Activated CD4-positive, alpha-beta memory T cell treated with anti-CD3 and anti-CD28 coated beads for 36 hours (primary cell): ENCODE measurements at places on chromosomes 7 and 10.

- no peak for DNase-seq
Observed at GRCh38 chr10:78911533-78912340, 157.0 kb upstream of the ZMIZ1 start.

DNA sequence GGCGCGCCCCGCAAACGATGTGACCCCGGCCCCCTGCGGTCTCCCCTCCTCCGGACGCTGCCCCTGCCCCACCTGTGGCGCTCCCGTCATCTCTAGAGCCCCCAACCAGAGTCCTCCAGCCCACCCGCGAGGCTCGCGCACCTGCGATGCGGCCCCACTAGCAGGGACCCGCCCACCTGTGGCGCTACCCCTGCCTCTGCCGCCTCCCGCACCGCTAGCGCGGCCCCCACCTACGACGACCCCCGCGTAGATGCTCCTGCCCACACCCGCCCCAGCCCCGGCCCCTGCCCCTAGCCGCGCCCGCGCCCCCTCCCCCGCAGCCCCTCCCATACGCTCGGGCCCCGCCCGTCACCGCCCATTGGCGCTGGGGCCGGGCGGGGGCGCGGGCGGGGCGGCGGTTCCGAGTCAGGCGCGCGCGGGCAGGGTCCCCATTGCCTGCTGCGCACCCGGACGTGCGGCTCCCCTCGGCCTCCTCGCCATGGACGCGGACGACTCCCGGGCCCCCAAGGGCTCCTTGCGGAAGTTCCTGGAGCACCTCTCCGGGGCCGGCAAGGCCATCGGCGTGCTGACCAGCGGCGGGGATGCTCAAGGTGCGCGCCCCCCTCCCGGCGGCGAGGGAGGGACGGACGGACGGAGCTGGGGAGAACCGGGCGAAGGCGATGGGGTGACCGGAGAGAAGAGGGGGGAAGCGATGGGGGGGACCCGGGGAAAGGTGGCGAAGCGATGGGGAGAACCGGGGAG, at the start of gene PFKP:
Gene PFKP, plus strand, starts transcription at position 431 of the 741 bp plus-strand sequence. Its CDS starts 48 bp downstream, at position 479.
- DNase-seq = peak; percentile 76

DNA sequence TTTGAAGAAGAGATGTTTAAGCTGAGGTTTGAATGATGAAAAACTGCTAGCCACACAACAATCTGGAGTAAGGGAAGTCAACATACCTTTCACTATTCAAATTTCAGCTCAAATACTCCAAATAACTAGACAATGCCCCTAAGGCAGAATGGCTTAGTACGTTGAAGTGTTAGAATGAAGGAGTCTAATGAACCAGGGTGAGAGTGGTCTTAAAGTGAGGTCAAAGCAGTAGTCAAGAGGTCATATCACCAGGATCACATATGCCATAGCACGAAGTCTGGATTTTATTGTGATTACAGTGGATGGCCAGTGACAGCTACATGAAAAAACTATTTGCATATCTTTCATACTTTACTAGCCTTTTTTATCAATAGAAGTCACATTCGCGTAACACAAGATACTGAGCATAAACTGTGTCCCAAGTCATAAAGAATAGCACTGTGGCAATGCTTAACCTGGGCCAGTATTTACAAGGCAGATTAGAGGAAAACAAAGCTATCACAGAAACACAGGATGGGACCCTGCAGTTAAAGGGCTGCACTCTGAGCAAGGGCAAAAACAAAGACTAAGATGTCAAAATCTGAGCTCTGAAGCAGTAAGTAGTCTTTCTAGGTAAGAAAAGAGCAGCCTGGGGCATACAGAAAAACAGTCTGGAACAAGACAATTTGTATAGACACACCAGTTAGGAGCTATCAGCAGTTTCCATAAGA, 61.5 kb downstream of the HYCC1 start:
- DNase-seq = no peak

- no peak for DNase-seq
Observed at GRCh38 chr7:148688526-148688925, 10.2 kb upstream of the CUL1 start.

DNA sequence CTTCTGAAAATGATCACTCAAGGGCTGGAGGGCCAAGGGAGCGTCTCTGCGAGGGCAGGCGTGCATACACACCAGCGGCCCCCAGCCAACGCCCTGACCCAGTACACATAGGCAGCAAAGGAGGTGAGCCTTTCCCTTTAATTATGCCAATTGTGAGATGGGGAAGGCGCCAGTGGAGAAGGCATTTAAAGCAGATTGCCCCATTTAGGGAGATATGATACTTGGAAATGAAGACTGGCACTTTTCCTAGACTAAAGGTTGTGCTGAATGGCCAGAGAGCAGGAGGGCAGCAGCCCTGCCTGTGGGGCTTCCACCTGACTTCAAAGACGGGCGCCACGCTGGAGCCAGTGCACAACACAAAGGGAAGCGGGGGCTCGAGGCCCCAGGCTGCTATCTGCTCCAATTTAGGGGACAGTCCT, 24.1 kb downstream of the HIPK2 start:
- DNase-seq = no peak

- no peak for DNase-seq
Observed at GRCh38 chr7:133582766-133583523, 330.1 kb downstream of the EXOC4 start.

DNA sequence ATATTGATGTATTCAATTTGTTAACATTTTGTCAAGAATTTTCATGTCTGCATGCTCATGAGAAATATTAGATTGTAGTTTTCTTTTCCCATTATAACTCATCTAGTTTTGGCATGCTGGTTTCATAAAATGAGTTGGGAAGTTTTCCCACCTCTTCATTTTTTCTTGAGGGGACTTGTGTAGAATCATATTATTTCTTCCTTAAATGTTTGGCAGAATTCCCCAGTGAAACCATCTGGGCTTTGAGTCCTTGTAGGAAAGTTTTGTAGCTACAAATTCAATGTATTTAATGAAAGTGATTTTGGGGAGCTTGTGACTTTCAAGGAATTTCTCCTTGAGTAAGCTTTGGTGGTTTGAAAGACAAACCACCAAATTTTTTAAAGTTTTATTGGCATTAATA, 173.2 kb downstream of the PHTF2 start:
- no peak for DNase-seq

- DNase-seq = peak; percentile 37
Observed at GRCh38 chr7:131021460-131021859, 287.5 kb upstream of the KLF14 start.

GRCh38 chr10:67612577-67613537, 83.1 kb downstream of the CTNNA3 start:
- DNase-seq = peak; percentile 82

DNA sequence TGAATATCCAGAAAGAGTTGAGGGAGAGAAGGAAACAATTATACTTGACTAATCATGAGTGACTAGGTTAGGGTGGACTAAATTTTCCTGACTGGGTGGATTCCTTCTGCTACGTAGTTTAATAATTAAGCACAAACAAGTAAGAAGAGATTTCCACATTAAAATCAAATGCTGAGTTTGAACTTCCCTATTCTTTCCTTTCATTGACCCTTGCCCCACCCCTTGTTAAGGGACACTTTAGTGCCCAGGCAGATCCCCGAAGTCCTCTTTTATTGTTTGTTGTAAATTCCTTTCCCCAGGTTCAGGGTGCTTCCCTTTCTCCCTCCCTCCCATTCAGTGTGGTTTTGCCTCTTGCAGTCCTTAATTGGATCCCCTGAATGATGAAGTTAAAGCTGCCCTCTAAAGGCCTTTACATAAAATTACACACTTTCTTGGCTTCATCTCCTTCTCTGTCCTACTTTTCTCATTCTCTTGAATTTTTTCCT, 8.8 kb upstream of the SPAM1 start:
- DNase-seq = no peak

DNA sequence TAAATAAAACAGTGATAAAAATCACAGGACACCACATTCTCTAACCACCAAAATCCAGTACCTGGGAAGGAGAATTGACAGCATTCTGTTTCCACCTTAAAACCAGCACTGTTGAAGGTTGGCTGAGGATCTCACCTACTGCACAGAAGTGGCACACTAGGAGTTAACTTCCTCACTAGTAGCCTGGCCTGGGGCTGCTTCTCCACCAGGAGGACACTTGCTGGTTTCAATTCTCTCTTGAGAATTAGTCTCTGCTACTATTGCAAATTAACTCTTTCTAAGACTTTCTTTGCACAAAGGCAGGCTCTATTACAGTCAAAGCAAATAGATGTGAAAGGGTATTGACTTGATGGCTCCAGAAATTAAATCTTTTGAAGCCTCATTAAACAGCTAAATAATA, 2.3 kb upstream of the CTTNBP2 start:
- no peak for DNase-seq

GRCh38 chr7:2572101-2572842, 13.5 kb downstream of the IQCE start:
- DNase-seq = peak; percentile 31

DNA sequence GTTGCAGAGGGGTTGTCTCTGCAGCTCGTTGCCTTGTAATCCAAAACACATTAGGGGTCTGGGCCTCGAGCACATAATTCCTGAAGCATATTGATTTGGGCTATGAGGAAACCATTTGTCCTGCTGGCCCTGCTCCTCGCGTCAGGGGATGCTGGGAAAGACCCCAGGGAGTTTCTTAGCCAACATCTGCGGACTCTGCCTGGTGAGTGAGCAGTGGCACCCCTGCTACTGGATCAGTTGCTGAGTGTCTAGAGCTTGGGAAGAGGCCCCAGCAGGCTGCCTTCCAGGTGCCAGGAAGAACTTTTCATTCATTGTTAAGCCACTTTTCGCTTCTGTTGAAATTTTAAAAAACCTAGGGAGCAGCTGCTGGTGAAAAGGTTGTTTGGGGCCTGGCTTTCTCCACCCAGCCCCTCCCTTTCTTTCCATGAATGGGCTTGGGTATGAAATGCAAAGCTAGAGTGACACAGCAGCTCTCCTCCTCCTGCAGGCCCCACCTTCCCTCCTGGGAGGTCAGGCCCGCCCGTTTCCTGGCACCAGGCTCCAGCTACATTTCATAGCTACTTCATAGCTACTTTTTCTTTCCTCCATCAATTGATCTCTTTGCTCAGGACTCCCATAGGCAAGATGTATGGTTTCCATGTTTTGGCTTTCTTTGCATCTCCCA, 26.8 kb downstream of the TACR2 start:
- DNase-seq = no peak

DNA sequence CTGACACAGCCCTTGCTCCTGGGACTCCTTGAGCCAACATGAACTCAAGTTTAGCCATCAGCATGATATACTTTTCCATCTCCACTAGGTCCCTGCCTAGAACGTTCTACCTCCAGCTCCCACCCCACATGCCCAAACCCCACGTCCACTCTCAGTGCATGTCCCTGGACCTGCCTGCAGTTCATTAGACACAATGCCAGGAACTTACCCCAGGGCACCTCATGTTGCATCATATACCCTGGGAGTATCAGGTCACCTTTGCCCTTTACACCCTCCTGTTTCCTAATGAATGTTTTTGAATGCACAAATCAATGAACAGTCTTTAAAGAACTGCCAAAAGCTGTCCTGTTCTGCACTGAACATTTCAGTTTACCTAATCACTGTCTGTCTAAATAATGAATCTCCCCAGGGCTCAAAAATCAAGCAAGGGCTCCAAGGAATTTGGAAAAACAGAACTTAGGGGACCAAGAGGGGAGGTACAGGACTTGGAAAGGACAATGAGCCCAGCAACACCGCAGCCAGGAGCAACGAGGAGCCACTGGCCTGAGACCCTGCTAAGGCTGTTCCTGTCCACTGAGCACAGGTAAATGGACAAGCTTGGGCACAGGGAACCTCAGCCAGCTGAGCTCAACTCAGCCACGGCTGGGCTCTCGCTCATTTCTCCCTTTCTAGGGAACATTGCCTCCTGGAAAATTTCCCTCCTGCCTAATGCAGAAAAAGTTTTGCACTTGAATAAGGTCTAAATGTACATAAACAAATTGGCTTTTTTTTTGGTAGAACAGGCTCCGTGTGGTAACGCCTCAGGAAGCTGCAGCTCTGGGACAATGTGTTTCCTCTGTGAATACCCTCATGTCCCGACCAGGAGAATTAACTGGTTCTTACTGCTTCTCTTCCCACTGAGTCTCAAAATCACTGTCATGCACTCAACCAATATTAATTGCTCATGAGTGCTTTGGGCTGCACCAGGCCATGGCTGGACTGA, 7.4 kb downstream of the MAT1A start:
- DNase-seq = no peak

- DNase-seq = no peak
Observed at GRCh38 chr10:71694039-71694501, 25.5 kb downstream of the C10orf105 start.

- DNase-seq = peak; percentile 86
Observed at GRCh38 chr7:101173752-101174244, 6.3 kb downstream of the NAT16 start.

DNA sequence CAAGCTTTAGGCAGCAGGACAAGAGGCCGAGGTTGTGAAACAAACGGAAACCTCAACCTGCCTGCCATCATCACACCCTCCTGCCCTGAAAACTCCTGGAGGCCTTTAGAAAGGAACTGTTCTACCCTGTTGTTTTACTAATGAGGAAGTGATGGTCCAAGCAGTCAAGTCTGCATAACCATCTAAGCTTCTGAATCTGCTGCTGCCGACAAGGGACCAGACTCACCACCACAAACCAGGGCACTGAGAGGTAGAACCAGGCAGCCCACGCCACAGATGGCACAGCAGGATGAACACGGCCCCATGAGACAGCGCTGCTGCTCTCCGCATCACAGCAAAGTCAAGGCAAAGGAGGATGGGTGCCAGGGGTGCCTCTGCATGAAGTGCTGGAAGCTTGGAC, 209.4 kb downstream of the CELF2 start:
- peak; percentile 54 for DNase-seq

DNA sequence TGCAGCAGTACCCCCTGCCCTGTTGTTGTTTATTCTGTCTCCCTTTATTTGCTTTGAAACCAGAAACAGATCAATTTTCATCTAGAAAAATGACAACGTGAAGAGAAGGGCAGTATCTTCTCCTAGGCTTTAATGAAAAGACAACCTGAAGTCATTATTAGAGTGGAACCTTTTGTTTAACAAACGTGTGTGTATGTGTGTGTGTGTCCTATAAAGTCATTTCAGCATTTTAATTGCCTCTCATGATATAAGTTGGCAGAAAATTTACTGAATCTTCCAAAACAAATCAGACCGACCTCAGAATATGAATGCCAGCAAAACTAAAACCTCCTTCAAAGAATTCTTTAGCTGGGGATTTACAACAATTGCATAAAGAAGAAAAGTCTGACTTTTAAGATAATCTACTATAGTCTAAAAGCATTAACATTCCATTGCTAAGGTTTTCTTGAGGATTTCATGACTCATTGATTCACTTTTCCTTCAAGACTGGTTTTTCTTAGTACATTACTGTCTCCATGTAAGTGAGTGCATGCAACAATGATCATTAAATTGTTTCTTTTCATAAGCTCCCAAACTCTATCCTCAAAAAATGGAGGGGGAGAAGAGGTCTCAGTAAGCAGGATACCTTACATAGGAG, 3.2 kb downstream of the GLI3 start:
- no peak for DNase-seq

GRCh38 chr10:113347508-113347907, 205.3 kb upstream of the HABP2 start:
- no peak for DNase-seq

DNA sequence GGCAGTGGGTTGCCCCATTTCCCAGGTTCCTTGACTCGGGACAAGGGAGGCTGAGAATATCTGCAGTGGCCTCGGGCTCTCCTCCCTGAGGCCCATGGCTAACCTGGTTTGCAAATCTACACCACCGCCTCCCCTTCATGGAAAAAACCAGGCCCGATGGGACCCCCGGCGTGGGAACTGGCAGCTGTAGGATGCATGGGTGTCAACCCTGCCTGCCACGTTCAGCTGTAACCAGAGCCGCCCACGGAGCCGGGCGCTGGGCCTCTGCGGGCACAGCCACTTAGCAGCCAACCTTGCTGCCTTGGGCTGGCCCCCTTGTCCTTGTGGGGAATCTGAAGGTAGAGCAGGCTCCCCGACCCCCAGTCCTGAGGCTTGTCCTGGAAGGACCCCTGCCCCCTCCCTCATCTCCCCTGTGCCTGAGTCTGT, 1.6 kb downstream of the PWWP2B start:
- DNase-seq = no peak

- DNase-seq = no peak
Observed at GRCh38 chr10:115981081-115981480, 291.9 kb downstream of the GFRA1 start.
